AG04449 (cell line): ENCODE measurements at places on chromosomes 1 and 21.
A peak's percentile ranks its signal among the peaks of the same experiment; 100 is the strongest.

DNA sequence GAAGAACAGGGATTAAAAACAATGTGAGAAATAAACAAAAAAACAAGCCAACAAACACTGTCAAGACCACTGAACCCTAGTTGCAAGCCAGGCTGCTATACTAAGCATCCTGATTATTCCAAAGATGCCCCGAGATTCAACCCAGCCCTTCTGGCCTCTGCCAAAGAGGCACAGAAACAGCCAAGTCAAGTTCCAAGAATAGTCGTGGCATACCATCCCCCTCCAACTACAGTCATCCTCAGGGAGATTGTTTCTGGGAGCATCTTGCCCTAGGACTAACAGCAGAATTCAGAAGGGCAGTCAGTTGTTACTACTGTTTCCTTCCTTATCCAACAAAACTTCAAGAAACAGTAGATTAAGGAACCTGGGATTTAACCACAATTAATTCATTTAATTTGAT, 52.3 kb downstream of the ABL2 start:
- peak; percentile 61 for DNase-seq

GRCh38 chr1:159755451-159756007, 25.2 kb upstream of the DUSP23 start:
- DNase-seq = no peak

DNA sequence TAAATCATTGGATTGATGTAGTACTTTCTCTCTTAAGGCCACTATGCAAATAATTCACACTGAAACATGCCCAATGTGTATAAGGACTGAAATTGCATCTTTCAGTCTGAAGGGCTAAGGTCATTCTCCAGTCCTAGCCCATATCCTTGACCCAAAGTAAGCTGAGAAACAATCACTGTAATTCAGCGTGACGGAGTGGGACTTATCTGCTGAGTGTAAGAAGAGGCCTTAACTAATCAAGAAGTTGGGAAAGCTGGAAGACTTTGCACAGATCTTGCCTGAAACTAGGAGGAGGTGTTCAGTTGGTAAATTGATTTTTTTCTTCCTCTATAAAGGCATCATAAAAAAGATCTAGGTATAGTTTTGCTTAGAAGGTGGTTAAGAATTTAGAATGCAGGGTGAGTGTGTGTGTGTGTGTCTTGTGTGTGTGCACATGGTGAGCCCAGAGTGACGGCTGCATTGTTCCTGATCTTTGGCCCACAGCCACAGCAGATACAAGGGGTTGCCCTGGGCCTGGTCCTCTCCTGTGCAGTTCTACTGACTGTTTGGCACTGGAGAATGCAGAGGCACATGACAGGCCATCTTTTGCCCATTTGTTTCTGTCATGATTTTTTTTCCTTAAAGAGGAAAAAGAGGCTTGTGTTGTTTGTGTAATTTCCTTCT, 13.3 kb upstream of the PPP2R5A start:
- no peak for DNase-seq

- DNase-seq = no peak
These were observed 15.4 kb upstream of the MEX3A start for GRCh38 chr1:156097499-156098178.

DNA sequence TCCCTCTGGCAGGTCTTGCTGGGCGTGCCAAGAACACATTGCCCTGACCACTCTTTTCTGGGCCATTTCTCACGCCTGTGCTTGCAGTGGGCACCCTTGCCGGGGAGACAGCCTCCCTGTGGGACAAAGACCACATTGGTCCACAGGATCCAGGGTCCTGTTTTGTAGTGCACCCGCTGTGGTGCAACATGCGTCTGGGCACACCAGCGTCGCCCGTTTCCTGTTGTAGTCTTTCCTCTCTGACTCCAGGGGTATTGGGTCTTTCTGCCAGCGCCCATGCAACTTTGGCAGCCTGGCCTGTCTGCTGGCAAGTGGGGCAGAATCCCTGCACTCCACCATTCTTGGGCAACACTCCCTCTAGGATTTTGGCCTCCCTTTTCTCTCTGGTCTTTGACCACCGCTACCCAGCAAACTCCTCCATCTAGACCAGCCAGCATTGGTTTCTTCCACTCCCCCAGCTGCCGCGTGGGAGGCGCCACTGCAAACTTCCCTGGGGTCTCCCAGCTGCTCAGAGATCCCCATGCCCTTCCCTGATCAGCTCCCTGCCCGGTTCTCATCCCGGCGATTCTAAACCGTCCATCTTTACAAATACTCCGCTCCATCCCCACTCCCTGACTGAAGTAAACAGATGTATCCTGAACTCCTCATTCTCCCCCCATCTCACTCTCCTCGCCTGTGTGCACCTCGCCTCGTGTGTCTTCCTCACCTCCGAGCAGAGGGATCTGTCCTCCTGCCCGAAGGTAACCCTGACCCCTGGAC, 1.2 kb upstream of the TPRG1L start:
- DNase-seq = no peak

- DNase-seq = no peak
These were observed at the start of gene PODN for GRCh38 chr1:53061859-53062707. TSS of gene PODN (plus strand) at chr1:53062213. CDS start at chr1:53069856, 7,643 bp downstream.

DNA sequence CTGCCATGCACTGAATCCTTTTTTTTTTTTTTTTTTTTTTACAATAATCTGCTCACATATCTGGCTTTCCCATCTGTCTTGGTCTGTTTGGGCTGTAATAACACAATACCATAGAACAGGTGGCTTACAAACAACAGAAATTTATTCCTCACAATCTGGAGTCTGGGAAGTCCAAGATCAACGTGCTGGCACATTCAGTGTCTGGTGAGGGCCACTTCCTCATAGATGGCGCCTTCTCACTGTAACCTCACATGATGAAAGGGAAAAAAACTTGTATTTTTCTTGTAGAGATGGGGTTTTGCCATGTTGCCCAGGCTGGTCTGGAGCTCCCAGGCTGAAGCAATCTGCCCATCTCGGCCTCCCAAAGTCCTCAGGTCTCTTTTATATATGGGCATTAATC, 13.0 kb upstream of the PARP1 start:
- DNase-seq = no peak

DNA sequence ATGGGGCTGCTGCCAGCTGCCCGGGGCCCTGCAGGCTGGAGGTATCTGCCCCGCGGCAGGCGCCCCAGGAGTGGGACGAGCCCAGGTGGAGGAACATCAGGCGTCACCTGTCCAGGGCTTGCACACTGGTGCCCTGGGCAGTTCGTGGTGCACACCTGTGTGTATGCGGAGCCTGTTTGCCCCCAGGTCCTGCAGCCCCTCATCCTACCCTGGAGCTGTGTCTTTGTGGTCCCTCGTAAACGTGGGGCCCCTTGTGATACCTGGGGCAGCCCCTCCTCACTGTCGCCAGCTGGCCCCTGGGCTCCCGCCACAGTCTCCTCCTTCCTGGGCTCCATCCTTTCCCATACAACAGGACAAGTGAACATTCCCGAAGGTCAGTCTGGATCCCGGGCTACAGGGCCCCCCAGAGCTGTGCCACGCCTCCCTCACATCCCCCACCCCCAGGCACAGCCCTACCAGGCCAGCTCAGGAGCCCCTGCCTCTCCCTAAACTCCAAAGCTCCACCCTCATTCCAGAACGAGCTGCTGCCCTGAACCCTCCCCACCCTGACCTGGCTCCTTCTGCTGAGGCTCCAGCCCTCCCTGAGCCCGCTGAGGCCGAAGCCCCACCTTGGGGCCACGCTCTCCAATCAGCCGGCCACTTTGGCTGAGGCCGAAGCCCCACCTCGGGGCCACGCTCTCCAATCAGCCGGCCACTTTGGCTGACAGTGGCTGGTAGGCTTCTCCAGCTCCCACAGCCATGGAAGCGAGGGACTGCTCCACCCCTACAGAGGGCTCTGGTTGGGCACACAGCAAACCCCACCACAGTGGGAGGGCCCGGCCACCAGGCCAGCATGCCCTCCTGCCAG, 42.6 kb downstream of the UBE2G2 start:
- DNase-seq = no peak

- DNase-seq = no peak
These were observed 32.6 kb upstream of the LAMC1 start for GRCh38 chr1:182990413-182991144.

GRCh38 chr1:9589719-9590157, 1.0 kb downstream of the TMEM201 start:
- DNase-seq = no peak

DNA sequence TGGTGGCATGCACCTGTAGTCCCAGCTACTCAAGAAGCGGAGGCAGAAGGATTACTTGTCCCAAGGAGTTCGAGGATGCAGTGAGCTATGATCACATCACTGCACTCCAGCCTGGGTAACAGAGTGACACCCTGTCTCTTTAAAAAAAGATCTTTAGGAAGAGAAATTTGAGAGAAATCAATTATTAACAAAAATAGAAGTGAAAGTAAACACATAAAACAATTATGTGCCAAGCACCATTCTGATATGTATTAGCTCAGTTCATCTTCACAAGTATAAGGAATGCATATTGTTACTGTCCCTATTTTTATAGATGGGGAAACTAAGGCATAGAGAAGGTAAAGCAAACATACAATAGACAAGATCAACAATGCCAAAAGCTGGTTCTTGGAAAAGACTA, 48.1 kb downstream of the MATN1 start:
- no peak for DNase-seq

DNA sequence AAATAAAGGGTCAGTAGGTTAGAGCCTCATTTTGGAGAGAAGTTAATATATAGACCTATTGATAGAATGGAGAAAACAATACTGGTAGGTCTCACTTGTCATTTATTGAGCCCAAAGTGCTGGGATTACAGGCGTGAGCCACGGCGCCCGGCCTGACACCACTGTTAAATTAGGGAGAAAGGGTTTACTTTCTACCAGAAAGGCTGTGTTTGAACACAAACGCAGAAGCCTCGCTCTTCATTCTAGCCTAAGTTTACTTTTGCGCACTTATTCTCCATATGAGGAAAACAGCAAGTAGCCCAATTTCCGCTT, 710 bp upstream of the PRPF3 start:
- DNase-seq = no peak

- peak; percentile 99 for DNase-seq
These were observed 262.6 kb upstream of the SGIP1 start for GRCh38 chr1:66271216-66271903.

DNA sequence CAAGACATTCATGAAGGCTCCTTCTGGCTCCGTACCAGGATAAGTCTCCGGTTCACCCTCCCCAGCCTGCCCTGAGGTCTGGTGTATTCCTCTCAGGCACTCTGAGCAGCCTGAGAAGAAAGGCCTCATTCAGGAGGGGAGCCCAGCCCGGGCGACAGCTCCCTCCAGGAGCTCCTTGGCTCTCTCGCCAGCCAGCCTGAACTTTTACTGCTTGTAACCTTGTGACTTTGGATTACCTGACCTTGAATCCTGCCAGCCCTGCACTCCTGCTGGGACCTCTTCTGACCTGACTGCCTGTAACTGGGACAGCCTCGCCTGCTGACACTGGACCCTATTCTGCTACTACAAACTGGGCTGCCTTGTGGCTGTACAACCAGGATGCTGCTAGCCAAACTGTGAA, 65.8 kb downstream of the CD34 start:
- DNase-seq = no peak

DNA sequence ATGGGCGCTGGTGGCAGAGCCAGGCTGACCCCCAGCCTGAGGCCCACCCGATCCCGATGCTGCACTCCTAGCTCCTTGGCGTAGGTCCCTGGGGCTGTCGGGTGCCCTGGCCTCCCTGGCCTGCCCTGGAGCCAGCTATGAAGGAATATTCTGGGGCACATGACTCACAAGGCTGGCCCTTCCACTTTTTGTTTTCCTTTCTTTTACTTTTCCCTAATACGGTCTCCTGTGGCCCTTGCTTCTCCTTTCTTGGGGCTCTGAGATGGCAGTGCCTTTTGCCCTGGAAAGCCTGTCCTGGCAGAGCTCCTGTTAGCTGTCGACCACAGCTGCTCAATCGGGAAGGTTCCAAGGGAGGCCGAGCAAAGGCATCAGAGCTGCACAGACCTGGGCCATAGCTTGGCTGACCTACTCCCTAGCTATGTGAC, 22.1 kb downstream of the ARHGEF10L start:
- DNase-seq = no peak

DNA sequence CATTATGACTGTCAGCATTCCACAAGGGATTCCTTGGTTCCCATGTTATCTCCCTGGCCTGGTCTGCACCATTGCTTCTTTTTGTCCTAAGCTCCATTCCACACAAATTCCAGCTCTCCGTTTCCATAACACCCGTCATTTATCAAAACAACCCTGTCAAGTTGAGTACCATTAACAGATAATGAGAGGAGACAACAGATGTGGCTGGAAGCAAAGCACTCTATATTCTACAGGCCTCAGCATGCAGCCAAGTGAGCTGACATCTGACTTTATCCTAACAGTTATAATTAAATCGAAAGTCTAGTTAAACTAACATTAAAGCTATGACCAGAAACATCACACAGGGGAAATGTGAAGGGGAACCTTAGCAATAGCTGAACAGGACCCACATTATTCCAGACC, 110.4 kb downstream of the RERE start:
- no peak for DNase-seq

- no peak for DNase-seq
These were observed 131.3 kb downstream of the EIF4G3 start for GRCh38 chr1:21045351-21045750.

- no peak for DNase-seq
These were observed 163.7 kb upstream of the EDN2 start for GRCh38 chr1:41648230-41648629.

DNA sequence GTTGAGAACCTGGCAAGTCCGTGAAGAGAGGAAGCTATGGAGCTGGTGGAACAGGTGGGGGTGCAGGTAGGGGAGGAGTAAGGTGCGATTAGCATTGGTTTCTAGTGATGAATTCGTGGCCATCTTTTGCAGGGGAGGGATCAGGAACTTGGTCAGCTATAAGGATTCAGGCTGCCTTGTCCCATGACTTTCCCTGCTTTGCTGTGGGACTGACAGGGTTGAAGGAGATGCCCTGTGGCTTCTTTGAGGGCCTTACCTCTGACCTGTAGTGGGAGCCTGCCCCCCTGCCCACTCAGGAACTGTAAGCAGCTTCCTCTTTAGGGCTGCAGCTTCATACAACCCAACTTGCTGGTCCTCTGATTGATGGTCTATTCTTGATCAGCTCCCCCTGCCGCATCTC, 84.7 kb upstream of the CD34 start:
- DNase-seq = no peak
